ENCODE measurements at places on chromosomes 5 and 9.

GRCh38 chr9:93205045-93205768 lies 21.3 kb downstream of the WNK2 start:
- no peak for DNase-seq

DNA sequence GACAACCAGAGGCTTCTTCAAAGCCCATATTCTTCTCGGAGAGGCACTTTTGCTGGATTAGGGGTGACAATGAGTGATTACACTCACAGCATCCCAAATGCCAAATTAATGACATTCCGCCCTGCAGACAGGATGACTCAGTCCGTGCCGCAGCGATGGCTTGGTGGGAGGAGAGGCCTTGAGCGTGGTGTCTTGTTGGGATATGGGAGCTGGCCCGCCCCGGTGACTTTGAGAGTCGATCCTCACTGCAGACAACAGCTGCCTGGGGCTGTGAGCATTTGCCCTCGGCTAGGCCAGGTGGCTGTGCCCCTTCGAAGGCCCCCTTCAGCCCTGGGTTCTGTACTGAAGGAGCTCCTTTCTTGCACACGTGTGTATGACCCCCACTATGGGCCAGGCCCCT lies 29.8 kb downstream of the OLFM1 start:
- no peak for DNase-seq

DNA sequence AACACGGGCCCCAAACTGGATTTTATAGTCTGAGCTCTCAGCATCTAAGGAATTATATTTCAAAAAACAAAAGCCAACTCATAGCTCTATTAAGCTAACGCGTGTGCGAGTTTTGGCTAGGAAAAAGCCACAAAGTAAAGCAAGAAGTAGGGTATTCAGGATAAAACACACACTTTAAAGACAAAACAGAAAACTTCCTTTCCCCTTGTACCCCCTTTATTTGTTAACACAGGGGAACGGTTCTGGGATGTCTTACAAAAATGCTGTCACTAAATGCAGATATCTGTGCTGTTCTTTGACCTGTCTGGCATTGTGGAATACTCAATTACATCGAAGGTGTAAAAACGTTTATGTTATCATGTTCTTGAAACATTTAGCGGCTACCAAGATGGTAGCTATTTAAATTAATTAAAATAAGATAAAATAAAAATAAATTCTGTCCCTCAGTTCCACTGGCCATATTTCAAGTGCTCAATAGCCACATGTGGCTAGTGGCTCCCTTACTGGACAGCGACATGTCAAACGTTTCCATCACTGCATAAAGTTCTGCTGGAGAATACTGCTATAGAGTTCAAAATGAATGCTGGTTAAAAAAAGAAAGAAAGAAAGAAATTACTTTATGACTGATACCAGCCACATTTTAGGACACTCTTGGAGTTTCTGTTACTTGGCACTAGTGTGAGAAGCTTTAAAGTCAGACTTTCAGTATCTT lies 7.2 kb upstream of the MEF2C start:
- DNase-seq = no peak

GRCh38 chr9:96187151-96187555 lies 114.8 kb downstream of the HSD17B3 start:
- no peak for DNase-seq

- DNase-seq = no peak
These were observed 568.1 kb downstream of the CTNND2 start for GRCh38 chr5:11335881-11336760.

DNA sequence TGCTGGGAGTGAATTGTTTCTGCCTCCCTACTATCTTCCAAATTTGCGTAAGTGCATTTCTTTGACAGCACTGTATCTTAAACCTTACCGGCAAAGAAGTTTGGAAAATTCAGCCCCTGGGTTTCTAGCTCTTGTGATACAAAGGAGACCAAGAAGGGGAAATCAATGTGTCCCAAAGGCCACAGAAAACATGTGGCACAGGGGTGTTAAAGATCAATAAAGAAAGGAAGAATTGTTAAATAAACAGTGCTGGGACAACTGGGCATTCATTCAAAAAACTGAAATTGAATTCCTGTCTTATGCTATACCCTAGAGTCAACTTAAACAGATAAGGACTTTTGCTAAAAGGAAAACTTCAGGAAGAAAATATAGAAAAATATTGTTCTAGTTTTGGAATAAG lies 328.1 kb downstream of the MAN2A1 start:
- DNase-seq = no peak

- no peak for DNase-seq
These were observed 139.3 kb upstream of the IER5L start for GRCh38 chr9:129317179-129318011.

GRCh38 chr9:125683486-125683885 lies 23.5 kb downstream of the MAPKAP1 start:
- no peak for DNase-seq

GRCh38 chr5:109936996-109937395 lies 247.3 kb downstream of the MAN2A1 start:
- DNase-seq = no peak

DNA sequence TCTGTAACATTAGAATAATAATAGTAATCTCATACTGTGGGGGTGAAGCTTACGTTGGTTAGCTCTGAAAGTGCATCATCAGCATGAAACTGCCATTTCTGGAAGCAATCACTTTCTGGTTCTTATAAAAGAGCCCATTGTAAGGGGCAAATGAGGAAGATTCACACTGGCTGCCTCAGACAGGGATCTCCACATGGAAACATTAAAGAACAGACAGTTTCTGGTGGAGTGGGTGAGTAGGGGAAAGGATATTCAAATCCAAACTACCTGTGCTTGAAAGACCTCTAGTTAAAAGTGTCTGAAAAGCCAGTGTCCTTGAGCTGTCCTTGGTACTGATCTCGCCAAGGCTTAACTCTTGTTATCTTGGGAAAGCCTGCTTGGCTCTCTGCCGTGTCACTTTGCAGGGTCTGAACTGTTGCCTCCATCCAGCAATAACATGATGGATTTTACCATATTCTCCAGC lies 19.1 kb upstream of the SLC31A2 start:
- DNase-seq = no peak

DNA sequence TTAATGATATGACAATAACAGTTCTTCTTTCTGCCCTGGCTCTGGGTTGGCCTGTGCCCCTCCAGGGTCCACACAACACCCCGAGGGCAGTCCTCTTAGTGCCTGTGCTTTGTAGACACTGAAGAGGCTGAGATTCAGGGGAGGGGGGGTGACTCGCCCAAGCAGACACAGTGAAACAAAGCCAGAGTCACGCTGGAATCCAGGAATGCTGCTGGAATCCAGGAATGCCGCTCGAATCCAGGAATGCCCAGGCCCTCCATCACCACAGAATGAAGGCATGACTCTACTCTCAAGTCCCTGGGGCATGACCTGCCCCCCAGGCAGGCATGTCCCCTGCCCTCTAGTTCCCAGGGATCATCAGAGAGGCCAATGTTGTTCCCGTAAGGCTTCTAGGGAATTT lies 73.1 kb downstream of the LRSAM1 start:
- no peak for DNase-seq

- no peak for DNase-seq
These were observed 48.5 kb downstream of the SEMA5A start for GRCh38 chr5:9497347-9497746.

- DNase-seq = no peak
These were observed 38.2 kb upstream of the SEMA4D start for GRCh38 chr9:89536145-89536574.

DNA sequence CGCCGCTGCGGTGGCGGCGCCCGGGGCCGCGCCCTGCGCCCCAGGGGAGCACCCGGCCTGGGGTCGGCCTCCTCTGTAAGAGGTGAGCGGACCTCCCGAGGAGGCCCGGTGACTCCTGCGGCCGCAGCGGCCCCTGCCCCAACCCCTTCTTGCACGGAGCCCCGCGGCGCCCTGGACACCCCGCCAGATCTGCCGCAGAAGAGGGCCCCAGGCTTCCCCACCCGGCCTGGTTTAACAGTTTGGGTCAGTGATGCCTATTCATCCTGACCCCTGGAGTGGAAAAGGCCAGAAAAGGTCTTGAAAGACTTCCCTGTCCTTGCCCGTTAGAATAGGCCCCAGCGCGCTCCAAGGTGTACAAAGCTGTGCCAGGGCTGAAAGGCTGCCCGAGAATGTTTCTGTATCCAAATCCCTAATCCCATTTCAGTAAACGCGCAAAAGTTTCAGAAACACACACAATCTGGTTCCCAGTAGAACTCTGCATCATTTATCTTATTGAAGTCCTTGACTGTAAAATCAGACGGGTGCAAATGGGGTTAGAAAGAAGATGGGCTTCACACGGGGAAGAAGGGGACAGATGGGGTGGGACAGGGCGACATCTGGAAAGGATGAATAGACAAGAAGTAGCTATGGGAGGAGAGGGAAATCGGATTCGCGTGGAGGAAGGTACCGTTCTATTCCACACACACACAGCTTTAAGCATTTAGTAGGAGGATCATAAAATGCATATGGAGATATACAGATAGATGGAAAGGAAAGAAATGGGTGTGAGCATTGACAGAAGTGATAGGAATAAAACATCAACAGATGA lies 1.1 kb upstream of the SSBP2 start:
- DNase-seq = no peak

GRCh38 chr9:86632537-86632936 lies 278.3 kb upstream of the TUT7 start:
- DNase-seq = no peak

GRCh38 chr5:35131723-35132122 lies 84.0 kb upstream of the AGXT2 start:
- no peak for DNase-seq

- DNase-seq = no peak
These were observed 8.9 kb upstream of the AIF1L start for GRCh38 chr9:131087354-131087893.

GRCh38 chr9:70856411-70856810 lies 265.0 kb downstream of the TRPM3 start:
- no peak for DNase-seq

DNA sequence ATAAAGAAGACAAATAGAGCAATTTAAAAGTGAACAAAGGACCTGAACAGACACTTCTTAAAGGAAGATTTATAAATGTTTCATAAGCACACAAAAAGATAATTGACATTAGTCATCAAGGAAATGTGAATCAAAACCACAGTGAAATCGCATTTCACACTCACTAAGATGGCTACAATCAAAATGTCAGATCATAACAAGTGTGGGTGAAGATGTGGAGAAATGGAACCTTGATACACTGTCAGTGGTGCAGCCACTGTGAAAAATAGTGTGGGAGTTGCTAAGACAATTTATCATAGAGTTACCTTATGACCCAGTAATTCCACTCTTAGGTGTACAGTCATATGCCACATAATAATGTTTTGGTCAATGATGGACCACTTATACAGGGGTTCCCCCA lies 54.5 kb upstream of the HTR4 start:
- no peak for DNase-seq

DNA sequence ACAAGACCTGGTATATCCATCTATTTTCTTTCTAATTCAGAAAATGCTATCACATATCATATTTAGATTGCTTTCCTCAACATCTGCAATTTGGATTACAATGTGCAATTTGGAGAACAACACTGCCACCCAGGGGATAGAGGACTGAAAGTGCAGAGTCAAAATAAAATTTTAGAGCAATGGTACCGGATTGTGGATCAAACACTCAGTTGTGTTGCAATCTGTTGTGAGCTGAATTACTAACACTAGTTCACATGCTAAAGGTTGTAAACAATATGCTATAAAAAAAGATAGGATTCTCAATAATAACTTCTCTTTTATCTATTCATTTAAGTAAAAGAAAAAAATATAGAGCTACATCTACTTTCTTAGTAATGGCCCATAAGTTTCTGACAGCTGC lies 11.9 kb upstream of the SRFBP1 start:
- DNase-seq = no peak

GRCh38 chr5:141343953-141344463 lies 379 bp downstream of the PCDHGA3 start:
- DNase-seq = no peak

DNA sequence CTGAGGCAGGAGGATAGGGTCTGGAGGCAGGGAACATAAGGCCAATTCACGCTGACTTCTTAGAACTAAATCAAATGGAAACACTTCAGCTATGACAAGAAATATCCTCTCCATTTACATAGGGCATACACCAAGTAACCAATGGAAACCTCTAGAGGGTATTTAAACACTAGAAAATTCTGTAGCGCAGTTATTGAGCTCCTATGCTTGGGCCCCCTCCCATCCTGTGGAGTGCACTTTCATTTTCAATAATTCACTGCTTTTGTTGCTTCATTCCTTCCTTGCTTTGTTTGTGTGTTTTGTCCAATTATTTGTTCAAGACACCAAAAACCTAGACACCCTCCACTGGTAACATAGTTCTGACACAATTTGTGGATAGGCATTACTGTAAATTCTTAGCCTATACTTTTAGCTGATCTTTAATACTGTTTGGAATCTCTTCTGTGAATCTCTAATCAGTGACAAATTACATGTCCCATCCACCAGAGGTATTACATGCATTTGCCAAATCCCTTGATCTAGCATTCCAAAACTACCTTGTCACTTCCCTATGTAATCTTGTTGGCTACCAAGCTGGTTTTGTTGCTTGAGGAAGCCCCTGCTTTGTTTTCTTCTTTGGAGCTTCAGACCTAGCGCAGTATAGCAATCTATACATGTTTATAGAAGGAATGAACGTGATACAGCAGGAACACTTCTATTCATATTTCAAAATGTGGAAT lies 61.6 kb downstream of the ST8SIA4 start:
- DNase-seq = no peak

DNA sequence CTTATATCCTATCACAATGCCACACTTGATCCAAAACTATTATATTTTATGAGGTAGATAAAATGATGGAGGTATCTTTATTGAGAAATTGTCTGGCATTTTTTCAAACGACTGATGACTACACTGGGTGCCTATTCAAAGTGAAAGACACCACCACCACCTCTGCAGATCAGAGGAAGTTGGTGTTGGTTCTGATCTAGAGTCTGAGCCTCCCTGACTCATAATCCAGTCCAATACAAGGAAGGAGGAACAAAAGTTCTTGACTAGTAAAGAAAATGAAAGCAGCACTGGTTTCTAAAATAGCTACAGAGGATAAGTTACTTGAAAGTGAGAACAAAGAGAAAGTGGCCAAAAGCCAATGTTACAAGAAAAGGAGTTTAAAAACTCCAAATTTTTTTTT lies 139.9 kb downstream of the RFX3 start:
- DNase-seq = no peak

DNA sequence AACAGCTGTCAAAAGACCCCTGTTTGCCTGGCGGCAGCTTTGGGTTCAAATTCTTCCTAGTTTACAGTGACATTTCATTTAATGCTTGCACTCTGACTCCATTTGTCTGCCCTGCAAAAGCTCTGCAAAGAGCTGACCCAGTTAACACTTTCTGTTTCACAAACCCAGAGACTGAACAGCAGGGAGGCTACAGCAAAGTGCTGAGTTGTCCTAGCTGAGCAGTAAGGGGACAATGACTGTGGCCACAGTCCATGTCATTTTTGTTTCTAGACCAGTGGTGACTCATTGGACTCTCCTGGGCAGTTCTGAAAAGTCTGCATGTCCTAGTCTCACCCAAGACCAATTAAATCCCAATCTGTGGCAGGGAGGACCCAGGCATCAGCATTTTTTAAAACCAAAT lies 994.8 kb upstream of the WWC1 start:
- DNase-seq = no peak

GRCh38 chr9:122234022-122234748 lies 5.4 kb upstream of the LHX6 start:
- no peak for DNase-seq

Measured in stimulated activated CD8-positive, alpha-beta memory T cell treated with anti-CD3 and anti-CD28 coated beads, Interleukin-4, amount 100 ng/mL, for 1 hour (primary cell).